NCI-H524 treated with DMSO at 0.1 percent for 48 hours (cell line): ENCODE measurements at places on chromosomes 1 and 21.

DNA sequence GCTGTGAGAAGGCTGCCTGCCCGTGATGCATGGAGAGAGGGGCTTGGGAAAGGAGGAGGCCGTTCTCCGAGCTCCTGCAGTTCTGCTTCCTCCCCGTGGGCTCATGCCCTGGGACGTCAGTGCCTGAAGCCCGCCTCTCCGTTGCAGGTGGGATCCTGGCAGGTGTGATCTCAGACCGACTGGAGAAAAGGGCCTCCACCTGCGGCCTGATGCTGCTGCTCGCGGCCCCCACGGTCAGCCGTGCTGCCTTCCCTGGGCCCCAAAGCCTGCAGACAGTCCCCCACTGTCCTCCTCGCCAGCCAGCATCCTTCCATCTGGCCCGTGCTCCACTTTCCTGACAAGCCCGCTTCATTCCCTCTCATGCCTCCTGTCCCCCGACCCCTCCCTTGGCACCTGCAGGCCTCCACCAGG, 50.9 kb downstream of the SLC37A1 start:
- DNase-seq: peak; percentile 64

- DNase-seq: no peak
Measured at GRCh38 chr1:116686723-116687352, 19.3 kb upstream of the IGSF3 start.

- DNase-seq: no peak
Measured at GRCh38 chr1:159092036-159092760, 15.6 kb upstream of the AIM2 start.

GRCh38 chr1:224846119-224846907, 83.2 kb upstream of the DNAH14 start:
- DNase-seq: no peak

- DNase-seq: peak; percentile 40
Measured at GRCh38 chr1:112887599-112888283, 68.3 kb downstream of the SLC16A1 start.

GRCh38 chr1:110798691-110799256, 74.2 kb upstream of the CD53 start:
- peak; percentile 90 for DNase-seq

DNA sequence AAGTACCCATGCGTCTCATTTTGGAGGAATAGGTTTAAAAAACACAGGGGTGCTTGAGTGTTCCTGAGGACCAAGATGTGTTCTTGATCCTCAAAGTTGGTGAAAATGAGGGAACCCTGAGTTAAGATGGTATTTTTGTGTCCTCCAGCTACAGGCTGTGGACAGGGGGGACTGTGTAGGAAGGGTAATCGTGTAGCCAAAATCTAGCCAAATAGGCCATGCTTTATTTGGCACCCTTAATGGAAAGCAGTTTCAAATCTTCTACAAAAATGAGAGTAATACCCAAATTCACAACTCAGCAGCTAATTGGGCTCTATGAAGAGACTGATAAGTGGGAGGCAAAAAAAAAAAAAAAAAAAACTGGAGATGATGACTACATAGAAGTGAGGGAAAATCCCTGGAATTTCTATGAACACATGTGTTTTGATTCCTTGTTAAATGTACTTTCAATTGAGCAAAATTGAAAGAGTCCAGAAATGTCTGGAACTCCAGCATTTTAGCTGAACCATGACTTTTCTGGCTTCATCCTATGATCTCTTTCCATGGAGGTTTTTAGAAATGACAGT, 470 bp downstream of the HSD11B1 start:
- DNase-seq: no peak

GRCh38 chr1:66563094-66563800, 29.3 kb downstream of the SGIP1 start:
- no peak for DNase-seq

DNA sequence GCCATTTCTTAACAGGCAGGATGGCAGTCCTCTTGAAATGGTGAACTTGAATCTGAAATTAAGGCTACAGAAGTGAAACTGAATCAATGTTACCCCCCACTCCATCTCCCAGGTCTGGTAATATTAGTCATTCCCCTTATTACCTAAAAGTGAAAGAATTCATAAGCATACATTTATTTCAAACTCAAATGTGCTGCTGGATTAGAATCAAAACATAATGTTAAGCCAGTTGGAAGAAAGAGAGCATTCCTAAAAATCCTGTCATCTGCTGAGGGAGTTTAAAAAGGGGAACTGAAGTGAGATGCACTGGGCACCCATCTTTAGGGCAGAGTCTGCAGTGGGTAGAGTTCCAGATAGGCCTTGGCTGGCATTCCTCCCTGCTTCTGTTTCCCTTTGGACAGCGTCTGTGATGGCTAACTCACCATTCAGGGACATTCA, 17.4 kb downstream of the KIAA0319L start:
- no peak for DNase-seq

GRCh38 chr1:20385630-20386029, 95.0 kb downstream of the VWA5B1 start:
- no peak for DNase-seq

- no peak for DNase-seq
Measured at GRCh38 chr1:175628548-175629317, 114.7 kb downstream of the TNR start.

GRCh38 chr1:78687914-78688313, 38.3 kb downstream of the IFI44 start:
- DNase-seq: no peak

- DNase-seq: no peak
Measured at GRCh38 chr1:20928146-20928545, 141.0 kb upstream of the HP1BP3 start.

GRCh38 chr1:201019321-201019977, 4.1 kb downstream of the KIF21B start:
- no peak for DNase-seq

DNA sequence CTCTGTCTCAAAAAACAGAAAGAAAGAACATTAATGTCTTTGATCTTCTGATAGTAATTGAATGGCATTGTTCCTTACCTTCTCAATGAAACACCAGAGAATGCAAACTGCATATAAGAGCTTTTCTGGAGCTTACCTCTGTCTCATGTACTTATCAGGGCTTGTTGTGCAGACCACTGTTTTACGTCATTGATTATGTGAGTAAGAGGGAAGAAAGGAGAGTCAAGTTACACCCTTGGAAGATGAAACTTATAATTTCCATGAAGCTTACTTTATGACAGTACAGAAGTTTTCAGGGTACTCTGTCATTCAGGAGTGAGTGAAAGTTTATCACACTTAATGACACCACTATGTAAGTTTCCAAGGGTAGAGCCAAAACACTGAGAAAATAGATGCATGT, 49.0 kb upstream of the MAB21L3 start:
- no peak for DNase-seq

GRCh38 chr1:183898001-183898396, 93.1 kb downstream of the RGL1 start:
- DNase-seq: no peak
